ENCODE measurements at places on chromosomes 6 and 20. TPM values are rescaled to one million over a fixed set of nuclear protein-coding genes. Genes with fewer than 3 reads are reported as not detected.

Gene PPP1R14C
- 0.90 TPM for polyA plus RNA-seq

Gene PDE7B
- not detected for polyA plus RNA-seq

Gene VGLL2
- polyA plus RNA-seq = not detected

Gene MYBL2
- polyA plus RNA-seq = 71.7 TPM

Gene ARMH2
- not detected for polyA plus RNA-seq

Gene RHAG
- not detected for polyA plus RNA-seq

Gene APOM
- polyA plus RNA-seq = 10.0 TPM

Gene TUBB2B
- polyA plus RNA-seq = 355 TPM

Data from GM23338 (cell line).